ENCODE measurements at places on chromosomes 5 and 9.

DNA sequence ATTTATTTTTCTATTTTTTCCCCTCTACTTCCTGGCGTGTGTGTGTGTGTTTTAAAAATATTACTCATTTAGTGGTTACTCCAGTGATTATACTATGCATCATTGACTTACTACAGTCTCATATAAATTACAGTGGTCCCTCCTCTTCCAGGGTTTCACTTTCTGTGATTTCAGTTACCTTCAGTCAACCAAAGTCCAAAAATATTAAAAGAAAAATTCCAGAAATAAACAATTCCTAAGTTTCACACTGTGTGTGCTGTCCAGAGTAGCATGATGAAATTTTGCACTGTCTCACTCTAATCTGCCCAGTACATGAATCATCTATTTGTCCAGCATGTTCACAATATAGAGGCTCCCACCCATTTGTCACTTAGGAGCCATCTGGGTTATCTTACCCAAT, 47.4 kb upstream of the CCDC112 start:
- peak; percentile 72 for DNase-seq

- no peak for DNase-seq
Measured at GRCh38 chr9:88287972-88288371, 100.3 kb upstream of the SPIN1 start.

DNA sequence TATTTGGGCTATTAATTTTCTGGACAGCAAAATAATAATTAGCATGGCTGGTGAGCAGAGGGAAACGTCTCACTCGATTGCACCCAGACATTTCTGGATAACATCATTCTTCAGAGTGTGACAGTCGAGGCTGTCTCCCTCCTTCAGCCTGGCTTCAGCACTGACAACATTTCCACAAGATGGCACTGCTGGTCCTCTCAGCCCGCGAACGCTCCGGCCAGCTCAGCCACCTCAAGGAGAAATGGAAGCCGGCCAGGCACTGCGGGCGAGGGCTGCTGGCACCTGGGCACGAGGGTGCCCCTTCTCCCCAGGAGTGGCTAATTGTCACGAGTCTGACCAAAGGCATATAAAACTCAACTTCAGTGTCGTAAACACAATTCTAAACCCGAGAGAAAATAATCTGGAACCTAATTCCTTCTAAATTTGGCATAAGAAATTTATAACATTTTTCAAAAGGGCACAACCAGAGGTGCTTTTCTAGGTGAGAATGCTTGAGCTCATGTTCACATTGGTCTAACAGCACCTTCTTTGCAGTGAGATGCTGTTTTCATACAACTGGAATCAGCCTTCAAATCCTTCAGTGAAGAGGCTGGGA, 65.9 kb downstream of the DAP start:
- peak; percentile 75 for DNase-seq

DNA sequence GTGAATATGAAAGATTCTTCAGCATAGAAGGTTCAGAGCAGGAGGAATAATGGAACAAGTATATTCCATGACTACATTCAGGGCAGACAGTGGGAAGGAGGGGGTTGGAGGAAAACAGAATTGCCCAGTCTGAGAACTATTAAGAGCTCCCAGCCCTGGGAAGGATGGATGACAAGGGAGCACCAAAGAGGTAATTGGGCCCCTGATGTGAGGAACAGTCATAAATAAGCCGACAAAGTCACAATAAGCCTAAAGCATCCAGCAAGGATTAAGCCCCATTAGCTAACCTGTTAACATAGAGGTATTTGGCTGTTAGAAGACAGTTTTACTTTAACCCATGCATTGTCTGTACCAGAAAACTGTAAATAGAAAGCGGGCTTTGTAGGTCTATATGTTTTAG, 348.7 kb upstream of the SEMA6A start:
- no peak for DNase-seq

GRCh38 chr5:129199308-129199707, 104.8 kb downstream of the ISOC1 start:
- no peak for DNase-seq

- peak; percentile 40 for DNase-seq
Measured at GRCh38 chr5:140633021-140633471, at the start of gene CD14. CD14 (minus strand) TSS chr5:140633175; CDS start chr5:140633071, 104 bp downstream.

- DNase-seq, result no peak
Measured at GRCh38 chr5:42531611-42532010, 108.4 kb downstream of the GHR start.

GRCh38 chr9:23015557-23015956, 568.9 kb downstream of the DMRTA1 start:
- no peak for DNase-seq

GRCh38 chr5:81965524-81965923, 6.3 kb upstream of the ATG10 start:
- DNase-seq, result peak; percentile 35

DNA sequence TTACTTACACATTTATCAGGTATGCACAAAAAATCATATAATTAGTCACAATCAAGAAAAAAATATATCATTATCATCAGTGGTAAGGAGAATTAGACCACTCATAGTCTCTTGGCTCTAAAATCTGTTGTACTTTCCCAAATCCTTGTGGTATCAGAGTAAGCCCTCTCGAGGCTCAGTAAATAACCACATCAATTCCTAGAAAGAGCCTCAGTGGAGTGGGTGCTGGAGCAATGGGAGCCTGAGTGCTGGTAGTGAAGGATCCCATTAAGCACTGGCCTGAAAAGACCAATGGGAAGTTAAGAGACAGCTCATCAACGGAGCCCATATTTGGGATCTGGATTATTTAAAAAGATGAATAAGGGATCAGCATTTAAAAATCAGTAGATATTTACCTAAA, 130.3 kb upstream of the EFNA5 start:
- no peak for DNase-seq

DNA sequence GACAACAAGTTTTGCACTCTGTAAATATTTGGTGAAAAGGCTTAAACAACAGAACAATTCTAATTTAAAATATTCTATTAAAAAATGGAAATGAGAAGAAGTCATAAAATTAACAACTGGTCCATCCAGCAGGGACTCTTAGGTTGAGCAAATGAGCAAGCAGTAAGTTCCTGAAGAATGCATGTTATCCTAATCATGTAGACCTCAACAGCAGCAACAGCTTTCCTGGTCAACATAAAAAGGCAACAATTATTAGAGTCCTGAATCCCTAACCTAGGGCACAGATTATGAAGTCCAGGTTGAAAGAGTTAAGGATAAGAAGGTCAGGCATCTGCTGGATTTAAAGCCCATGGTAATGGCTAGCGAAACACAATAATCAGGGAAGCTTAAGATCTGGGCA, 120.9 kb downstream of the SSBP2 start:
- DNase-seq, result no peak

DNA sequence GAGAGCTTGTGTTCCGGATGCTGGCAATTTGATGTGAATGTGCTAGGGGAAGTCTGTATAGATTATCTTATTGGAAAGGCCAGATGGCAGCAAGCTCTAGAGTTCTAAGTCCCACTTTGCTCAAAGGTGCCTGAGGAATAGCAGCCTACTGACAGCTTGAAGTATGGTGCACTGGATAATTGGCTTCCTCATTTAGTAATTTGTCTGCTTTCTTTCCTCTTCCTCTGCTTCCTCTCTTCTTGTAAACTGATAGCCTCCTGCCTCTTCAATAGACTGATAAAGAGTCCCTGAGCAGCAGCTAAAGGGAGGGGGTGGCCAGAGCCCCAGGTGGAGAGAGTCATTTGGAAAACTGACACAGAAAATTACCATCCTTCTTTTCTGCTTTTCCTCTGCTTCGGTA, 177.3 kb downstream of the FGF1 start:
- no peak for DNase-seq

GRCh38 chr5:142427015-142427364, 102.2 kb upstream of the SPRY4 start:
- DNase-seq, result no peak

GRCh38 chr9:3828495-3828894, 302.7 kb upstream of the RFX3 start:
- DNase-seq, result peak; percentile 62

GRCh38 chr9:126504086-126504976, 109.4 kb upstream of the LMX1B start:
- DNase-seq, result no peak

GRCh38 chr5:177294632-177295031, 8.9 kb downstream of the RAB24 start:
- no peak for DNase-seq

DNA sequence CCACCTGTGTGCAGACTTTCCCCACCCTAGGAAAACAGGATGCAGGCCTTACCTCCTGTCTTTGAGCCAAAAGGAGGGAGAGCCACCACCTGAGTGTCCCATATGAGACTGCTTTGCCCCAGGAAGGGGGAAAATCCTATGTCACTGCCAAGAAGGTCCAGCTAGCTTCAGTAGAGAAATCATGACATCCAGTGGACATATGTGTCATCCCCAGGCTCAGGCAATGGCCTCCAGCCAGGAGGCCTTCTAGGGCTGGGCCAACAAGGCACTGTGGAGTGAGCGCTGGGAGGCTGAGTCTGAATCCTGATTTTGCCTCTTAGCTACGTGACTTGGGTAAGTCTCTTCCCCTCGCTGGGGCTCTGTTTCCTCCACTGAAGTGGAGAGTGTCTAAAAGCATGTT, 60.2 kb downstream of the SMIM23 start:
- peak; percentile 17 for DNase-seq

DNA sequence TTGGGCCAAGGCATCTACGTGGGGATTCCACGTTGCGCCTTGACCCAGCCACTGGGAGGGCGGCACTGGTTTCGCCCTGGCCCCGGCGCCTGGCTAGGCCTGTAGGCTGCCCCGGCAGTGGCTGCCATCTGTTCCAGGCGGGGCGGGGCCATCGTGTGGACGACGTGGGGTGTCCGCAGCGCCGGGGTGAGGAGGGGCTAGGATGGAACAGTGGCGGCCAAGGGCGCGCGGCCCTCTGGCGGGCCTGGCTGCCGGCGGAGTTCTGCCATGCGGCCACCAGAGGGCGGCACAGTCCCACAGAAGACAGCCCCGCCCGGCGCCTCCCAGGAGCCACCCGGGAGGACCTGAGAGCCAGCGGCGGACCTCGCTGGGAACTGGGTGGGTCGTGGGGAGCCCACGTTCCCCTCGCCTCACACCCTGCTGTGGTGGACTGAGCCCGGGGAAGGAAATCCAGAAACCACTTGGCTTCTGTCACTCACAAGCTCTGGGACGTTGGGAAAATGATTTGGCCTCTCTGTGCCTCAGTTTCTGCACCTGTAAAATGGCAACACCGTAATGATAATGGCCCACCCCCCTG, 22.6 kb upstream of the RAPGEF1 start:
- DNase-seq, result peak; percentile 56

DNA sequence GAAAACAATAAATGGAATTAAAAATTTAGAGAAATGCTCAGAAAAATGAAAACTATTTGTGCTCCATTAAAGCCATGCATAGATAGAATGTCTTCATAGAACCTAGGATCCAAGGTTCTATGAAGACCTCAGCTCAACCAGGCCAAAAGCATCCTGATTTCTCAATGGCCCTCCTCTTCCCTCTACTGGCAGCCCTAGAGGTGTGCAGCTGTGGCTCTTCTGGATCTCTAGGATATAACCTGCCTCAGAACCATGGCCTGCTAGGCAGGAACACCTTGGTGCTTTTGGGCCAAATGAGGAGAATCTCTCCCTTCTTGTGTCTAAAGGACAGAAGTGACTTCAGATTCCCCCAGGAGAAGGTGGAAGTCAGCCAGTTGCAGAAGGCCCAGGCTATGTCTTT, 15.1 kb downstream of the IFNA1 start:
- peak; percentile 63 for DNase-seq

GRCh38 chr9:37062336-37062735, 28.3 kb upstream of the PAX5 start:
- no peak for DNase-seq

DNA sequence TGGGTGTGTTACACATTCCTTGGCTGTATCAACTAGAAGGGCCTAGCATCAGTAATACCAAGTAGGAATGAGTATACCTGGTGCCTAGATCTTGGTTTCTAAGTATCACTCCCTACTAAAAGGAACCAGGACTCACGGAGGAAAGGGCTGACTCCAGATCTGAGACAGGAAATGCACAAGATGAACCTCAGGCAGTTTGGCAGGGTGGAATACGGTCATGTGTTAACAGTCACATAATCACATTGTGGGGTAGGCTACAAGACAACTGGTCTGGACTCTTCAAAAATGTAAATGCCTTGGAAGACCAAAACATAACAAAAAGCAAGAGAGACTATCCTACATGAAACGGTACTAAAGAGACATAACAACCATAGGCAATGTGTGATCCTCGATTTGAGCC, 158.8 kb downstream of the CRB2 start:
- no peak for DNase-seq

DNA sequence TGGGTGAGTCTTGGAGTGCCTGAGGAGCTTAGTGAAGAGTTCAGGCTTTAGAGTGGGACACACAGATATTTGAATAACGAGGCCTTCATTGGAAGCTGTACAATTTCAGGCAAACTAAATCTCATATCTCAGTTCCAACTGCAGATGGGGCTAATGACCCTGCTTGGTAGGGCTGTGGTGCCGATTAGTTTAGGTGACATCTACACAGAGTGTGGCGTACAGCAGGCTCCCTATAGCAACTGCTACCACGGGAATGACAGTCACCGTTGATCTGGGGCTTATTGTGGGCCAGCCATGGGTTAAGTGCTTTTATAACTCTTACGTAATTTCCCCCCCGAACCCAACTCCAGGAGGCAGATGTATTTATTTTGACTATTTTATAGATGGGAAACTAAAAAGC, 70.8 kb downstream of the FAT2 start:
- DNase-seq, result no peak

GRCh38 chr5:9657819-9658218, 27.7 kb upstream of the TAS2R1 start:
- DNase-seq, result no peak

DNA sequence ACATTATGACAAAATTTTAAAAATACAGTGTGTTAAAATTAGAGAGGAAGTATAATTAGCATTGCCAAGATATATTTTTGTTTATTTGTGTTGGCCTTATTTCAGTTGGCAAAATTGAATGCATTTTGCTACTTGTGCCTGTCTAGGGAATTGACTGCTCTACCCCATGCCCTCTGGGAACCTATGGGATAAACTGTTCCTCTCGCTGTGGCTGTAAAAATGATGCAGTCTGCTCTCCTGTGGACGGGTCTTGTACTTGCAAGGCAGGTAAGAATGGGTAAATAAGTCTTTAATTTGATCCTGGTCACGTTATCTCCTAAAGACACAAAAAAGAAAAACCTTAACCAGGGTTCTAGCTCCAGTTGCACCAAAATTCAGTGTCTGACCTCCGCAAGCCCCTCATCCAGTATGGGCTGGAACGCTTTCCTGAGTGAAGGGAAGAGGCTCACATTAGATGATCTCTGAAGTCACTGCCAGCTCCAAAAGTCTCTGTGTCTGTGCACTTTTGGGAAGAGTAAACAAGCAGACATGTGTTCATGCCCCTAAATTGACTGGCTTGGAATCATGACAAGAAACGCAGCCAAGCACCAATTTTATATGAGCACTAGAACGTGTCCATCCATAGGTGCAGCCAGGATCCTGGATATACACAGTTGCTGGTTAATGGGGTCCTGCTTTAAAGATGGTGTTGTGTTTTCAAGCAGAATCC, 98.3 kb upstream of the PRRC1 start:
- no peak for DNase-seq

DNA sequence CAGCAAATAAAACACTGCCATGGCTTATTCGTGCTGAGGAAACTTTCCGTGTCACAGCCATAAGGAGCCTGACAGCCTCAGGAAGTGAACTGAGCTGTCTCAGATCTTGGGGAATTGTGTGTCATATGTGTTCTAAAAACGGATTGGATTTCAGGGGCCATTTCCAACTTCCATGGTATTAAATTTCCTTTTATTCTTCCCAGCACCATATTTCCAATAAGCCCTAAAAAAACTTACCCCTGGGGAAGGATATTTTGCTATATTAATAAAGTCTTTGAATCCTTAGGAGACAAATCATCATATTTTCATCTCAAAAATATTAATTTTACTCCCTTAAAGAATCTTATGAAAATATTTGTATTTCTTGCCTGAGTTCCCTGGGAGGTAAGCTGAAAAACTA, 93.9 kb downstream of the LHFPL2 start:
- DNase-seq, result no peak
